T-helper 2 cell treated with Interferon-gamma antibody and Interleukin-4, amounts not matched to agents 5 μg/mL and 100 μg/mL, for 36 hours (primary cell): ENCODE measurements at places on chromosomes 4 and X.

DNA sequence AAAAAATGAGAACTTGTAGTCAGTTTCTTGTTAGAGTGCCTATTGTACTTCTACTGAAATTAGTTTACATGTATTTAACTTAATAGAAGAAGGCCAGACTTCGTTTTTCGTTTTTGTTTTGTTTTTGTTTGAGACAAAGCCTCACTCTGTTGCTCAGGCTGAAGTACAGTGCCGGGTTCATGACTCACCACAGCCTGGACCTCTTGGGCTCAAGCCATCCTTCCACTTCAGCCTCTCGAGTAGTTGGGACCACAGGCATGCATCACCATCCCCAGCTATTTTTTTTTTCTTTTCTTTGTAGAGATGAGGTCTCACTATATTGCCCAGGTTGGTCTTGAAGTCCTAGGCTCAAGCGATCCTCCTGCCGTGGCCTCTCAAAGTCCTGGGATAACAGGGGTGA is 793.9 kb downstream of the ADGRL3 start:
- DNase-seq, result no peak

GRCh38 chr4:102042871-102043802 is 252.6 kb downstream of the BANK1 start:
- DNase-seq, result no peak

DNA sequence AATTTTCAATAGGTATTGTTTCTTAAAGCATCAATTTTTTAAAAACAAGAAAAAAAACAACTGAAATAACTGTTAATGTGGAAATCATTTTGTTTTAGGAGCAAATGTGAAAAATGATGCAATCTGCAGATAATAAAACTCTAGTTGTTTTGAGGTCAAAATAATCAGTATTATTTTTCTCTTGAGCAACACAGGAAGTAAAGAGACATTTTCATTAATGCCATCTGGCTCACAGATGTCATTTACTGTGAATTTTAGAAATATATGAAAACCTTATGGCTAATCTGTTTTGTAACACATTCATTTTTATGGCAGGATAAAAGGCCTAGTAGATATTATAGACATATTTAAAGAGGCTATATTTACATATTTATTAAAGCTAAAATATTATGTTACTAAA is 141.6 kb downstream of the PCDH18 start:
- no peak for DNase-seq

- no peak for DNase-seq
Observed at GRCh38 chrX:46961097-46961496, 48.9 kb downstream of the JADE3 start.

- DNase-seq, result no peak
Observed at GRCh38 chrX:153970357-153971123, 1.1 kb downstream of the HCFC1 start.

DNA sequence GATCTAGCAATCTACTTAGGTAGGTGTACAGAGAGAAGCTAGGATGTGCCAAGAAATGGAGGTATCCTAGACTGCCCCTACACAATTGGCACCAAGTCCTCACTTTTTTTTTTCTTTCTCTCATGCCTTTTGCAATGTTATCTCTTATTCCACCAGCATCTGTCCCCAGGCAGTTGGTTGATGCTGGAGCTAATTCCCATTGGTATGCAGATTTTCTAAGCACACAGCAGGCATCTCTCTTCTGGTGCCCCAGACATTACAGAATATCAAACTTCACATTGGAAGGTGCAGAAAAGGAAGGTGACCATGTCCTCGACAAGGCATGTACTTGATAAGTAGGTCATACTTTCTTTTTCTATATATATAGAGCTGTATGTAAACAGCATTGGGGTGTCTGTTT is 21.6 kb downstream of the LUZP4 start:
- no peak for DNase-seq

DNA sequence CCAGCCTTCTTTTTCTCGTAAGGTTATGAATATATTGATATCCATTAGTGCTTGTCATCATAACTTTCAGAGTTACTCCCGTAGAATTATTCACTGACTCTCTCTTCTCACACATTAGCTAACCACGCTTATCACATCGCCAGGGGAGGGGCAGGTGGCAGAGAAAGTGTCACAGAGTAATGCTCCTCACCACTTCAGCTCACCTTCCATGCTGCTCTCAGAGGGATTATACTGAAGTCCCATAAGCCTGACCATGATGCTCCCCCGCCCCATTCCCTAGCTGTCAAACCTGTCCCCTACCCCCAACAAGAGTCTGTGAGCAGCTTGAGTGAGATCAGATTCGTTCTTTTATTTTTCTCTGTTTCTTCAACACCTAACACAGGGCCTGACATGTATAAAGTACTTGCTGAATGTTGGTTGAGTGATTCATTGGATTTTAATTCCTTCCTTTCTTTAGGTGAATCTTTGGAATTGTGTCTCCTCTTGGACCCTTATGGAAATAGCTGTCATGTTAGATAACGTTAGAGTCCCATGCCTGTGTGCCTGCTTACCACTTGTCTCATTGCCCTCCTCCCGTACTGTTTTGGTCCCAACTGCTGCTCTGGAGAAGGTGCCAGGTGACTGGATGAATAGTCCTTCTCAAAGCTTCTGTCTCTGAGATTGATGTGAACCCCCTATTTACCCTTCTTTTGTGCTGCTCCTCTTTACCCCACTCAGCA is 55.1 kb downstream of the RS1 start:
- DNase-seq, result no peak

GRCh38 chr4:7843831-7844593 is 95.6 kb downstream of the AFAP1 start:
- DNase-seq, result peak; percentile 38

DNA sequence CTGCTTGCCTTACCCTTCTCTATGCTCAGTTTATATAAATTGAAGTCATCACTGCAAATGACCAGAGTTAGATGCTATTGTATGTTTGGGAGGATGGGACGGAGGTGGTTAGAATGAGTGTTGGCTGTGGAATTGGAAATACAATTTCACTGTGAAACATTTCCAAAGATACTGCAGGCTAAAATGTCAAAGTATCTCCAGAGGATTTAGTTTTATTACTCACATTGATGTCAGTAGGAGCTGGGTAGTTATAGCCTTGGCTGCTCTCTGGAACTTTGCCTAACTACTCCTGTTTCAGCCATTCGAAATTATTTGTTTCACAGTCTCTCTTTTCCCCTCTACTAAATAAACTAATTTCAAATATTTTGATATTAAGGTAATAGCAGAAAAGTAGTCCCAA is 92.6 kb upstream of the PPP3CA start:
- no peak for DNase-seq

DNA sequence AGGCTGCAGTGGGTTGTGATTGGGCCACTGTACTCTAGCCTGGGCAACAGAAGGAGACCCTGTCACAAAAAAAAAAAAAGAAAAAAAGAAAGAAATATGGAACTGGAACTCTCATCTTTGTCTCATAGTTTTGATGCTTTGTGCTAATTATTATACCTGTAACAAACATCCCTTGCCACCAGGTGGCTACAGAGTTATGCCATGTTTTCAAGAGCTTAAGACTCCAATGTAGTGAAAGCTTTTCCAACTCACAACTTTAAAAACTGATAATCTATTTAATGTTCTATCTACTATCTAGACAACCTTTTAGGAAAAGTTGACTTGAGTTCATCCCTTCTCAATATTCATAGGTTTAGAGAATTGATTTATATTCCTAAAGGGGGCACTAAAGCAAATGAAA is 42.4 kb downstream of the HTR2C start:
- DNase-seq, result no peak

DNA sequence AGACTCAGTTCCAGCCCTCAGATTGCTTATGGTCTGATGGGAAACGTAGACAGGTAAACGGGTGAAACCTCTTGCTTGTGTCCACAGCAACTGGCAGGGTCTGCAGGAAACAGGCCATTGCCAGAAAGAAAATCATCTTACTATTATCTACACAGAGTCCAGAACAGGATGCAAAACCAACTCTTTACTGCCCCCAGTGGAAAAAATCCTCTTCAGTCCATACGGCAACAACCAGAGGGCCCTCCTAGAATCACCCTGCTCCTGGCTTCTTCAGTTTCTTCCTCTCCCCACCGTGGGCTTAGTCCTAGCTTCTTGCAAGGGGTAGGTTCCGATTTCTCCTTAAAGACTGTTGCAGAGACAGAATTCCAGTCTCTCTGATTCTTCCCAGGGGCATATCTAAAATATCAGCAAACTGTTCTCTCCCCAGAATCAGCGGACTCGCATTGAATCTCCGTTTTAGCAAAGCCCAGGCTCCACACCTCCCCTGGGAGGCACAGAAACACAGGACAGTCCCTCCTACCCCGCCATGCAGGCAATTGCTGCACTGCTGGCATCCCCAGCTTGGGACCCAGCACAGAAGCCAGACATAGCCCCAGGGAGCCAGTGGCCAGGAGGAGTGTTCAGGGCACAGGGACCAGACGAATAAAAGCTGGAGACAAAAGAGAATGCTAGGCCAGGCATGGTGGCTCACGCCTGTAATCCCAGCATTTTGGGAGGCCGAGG is 41.0 kb upstream of the SH3RF1 start:
- DNase-seq, result no peak

- DNase-seq, result no peak
Observed at GRCh38 chr4:87884976-87885549, 52.3 kb downstream of the MEPE start.

DNA sequence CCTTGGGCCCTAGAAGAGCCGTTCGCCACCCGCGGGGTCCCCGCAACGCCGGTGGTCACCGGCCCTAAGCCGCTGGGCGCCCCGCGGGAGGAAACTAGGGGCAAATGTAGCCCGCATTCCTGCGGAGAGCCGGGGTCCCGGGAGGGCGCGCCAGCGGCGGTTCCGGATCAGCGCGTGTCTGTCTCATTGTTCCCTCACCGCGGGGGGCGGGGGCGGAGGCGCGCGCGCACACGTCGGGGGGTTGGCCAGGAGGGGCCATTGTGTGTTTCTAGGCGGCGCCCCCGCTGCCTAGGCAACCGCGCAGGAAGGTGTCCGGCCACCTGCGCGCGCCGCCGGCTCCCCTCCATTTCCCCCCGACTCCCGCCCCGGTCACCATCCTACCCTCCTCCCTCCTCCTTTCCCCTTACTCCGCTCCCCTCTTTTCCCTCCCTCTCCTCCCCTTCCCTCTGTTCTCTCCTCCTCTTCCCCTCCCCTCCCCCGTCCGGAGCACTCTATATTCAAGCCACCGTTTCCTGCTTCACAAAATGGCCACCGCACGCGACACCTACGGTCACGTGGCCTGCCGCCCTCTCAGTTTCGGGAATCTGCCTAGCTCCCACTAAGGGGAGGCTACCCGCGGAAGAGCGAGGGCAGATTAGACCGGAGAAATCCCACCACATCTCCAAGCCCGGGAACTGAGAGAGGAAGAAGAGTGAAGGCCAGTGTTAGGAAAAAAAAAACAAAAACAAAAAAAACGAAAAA is 789 bp upstream of the DDX3X start:
- DNase-seq, result peak; percentile 79

DNA sequence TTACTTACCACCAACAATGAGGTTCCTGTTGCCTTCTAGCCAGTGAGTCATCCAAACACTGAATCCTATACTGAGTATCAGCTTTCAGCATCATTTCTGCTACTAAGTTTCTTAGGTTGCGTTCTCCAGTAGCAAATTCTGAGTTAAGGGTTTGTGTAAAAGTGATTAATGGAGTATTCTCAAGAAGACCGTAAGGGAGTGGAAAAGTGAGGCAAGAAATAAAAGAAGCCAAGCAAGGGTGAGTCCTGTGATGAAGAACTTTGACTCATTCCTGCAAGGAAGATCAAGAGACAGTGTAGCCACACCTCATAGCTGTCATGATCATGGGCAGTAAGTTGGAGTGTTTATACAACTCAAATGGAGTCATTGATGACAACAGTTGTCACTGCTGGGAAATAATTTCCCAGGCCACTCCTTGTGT is 446.2 kb downstream of the RAPGEF2 start:
- DNase-seq, result no peak

- DNase-seq, result no peak
Observed at GRCh38 chr4:153506341-153507309, 40.5 kb downstream of the TMEM131L start.

- DNase-seq, result no peak
Observed at GRCh38 chrX:87873347-87873941, 355.8 kb downstream of the KLHL4 start.

DNA sequence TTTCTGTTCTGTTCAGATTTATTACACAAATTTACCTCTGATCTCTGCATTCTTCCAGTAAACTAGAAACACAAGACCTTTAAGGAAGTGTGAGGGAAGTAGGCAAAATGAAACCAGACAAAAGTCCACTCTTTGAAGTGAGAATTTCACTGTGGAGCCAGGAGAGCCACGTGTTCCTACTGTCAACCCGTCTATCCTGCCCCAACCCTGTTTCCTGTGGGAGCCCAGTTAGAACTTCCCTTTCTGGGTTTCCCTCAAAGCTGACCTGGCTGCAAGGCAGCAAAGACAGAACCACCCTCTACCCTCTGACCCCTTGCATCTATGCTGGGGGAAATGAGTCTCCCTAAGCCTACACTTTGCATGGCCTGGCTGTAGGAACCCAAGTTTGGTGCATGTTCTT is 40.0 kb downstream of the TMEM144 start:
- DNase-seq, result no peak

DNA sequence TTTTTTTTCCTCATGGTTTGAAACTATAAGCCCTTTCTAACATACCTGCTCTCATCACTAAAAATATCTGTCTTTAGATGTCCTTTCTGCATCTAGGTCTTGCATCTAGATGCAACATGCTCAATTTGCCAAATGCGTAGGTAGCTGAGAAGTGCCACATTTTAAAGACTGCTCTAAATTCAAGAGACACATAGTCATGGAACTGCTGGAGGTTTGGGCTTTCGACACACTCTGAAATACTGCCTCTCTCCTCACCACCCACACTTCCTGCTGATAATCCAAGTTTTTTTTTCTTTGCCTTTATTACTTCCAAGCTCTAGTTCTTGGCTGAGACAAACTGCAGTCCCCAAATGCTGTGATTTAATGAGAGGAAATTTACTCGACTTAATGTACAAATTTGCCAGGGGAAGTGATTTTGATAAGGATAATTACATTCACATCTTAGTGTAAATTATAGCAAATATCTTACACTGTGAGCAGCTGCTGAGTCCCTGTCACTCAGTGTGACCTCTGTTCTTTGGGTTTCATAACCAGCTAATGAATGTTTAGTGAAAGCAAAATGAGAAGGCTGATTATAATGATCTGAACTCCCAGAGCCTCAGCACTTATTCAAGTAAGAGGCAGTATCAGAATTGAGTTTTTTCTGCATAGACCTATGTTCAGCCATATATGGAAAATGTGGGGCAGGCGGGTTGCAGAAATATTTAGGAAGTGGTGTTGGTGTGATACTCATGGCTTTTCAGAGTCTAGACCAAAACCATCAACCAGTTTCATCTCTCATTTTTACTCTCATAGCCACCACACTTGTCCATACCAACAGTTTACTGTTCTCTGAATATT is 31.3 kb downstream of the DRD5 start:
- peak; percentile 17 for DNase-seq

GRCh38 chr4:109559625-109559982 is 442 bp upstream of the MCUB start:
- DNase-seq, result no peak

GRCh38 chrX:12447448-12448064 is 309.3 kb downstream of the FRMPD4 start:
- DNase-seq, result no peak

DNA sequence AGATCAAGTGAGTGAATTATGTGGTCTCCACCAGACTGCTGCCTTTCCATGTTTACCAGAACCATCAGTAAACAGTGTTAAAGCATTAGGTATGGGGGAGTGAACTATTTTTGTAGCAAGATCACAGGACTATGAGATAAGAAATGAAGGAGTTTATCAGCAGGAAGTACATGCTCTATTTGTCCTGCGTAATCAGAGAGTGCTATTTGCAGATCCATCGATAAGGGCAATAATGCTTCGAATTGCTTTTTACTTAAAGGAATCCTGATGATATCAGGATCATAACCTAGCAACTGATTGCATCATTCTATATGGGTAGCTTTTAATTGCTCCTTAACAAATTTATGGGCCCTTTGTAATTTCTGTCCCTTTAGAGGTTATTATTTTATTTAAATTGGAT is 57.1 kb downstream of the RBM46 start:
- DNase-seq, result no peak
